ENCODE measurements at places on chromosomes 16 and 17.

DNA sequence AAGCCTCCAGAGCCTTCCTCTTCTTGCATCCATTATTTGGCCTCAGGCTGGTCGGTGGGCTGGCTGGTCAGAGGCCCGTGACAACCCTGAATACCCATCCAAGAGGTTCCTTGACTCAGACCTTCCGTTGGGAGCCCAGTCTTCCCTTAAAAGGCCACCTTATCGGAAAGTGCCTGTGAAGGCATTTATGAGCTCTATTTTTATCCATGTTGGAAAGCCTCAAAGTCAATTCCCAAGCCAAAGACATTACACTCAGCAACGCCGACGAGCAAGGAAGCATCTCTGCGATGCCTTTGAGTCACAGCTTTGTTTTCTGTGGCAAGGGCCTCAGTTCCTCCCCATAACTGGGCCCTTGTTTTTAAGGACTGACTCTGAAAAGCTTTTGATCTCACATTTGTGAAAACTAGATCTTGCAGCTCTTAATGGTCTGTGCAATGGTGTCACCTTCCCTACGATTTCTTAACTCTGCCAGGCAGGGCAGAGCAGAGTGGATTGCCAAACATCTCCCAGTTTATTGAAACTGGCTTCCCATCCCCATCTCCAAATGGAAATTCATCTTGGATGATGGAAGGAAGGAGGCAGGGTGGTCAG, 13.3 kb upstream of the SPOP start:
- DNase-seq: no peak

GRCh38 chr17:76046064-76046463, 19.0 kb upstream of the EVPL start:
- DNase-seq: no peak

DNA sequence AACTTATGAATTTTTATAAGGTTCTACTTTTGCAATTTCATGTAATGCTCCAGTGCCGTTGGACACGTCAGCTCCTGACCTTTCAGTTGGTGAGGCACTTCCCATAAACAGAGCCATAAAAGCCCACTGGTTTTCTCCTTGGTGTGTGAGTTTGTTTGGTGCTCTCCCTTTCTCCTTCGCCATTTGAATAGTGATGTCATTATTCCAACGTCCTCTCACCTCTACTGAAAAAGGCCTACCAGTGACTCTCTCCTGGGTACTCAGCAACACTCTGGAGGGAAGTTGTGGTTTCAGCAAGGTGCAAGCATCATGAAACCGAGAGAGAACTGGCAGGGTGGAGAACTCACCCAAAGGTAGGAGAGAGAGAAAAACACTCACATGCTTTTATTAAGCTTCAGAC, 29.6 kb upstream of the HNF1B start:
- DNase-seq: no peak

DNA sequence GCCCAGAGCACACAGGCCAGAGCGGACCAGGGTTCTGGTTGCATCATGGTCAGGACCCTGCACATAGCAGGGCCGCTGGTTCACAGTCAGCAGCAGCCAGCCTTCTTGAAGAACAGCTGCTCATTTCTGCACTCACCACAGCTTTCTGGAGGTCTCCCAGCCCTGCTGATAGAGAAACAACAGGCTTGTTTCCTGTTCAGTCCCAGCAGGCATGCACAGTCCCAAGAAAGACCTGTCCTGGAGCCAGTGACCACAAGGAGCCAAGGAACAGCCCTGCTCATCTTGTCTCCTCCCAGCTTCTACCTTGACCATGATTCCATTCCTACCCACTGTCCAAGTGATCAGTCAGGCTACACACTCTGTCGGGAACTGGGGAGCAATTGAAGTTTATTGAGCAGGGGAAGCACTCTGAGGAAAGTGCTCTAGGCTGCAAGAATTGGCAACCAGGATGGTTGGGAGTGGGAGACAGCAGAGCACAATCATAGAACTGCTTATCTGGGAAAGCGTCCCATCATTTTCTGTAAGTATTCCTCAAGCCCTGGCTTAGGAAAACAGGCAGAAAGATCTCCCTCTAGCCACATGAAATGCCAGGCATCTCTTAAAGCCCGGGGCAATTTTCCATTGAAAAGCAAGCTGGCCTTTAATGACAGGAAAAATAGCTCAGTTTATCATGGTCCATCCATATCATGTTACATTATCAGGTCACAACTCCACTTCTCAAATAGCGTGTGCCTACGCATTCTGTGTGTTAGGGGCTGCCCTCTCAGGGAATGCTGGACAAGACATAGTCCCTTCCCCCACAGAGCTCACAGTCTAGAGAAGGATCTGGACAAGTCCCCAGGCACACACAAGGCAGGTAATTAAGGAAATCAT, 155.4 kb upstream of the FOXF1 start:
- DNase-seq: no peak

DNA sequence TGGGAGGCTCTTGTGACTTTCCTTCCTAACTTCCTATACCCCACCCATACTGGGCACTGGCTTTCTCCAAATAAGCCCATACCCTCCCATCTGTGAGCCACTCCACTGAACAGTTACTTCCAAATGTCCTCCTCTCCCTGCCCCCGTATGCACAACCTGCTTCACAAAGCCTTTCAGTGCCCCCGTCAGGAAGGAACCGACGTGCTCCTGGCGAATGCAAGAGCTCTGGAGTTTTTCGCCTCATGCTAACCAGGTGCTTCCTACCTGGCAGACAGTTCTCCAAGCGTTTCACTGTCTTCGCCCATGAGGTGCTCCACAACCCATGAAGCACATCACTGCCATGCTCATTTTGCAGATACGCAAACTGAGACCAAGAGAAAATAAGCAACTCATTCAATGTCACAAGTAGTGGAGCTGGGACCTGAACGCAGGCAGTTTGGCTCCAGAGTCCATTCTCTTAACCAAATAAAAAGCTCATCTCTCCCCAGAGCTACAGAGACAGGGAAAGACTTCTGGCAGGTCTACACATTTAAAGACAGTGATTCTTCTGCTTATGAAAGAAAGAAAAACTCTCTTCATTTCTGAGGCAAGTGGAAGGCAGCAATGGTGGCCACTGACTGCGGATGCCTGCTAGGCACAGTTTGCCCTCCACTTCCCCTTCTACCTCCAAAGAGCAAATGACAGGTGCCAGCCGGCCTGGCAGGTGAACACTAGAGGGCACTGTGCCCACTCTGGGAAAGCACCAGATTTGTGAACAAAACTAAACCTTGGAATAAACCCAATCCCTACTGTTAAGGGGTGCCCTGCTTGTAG, 23.8 kb downstream of the SPHK1 start:
- DNase-seq: peak; percentile 77

DNA sequence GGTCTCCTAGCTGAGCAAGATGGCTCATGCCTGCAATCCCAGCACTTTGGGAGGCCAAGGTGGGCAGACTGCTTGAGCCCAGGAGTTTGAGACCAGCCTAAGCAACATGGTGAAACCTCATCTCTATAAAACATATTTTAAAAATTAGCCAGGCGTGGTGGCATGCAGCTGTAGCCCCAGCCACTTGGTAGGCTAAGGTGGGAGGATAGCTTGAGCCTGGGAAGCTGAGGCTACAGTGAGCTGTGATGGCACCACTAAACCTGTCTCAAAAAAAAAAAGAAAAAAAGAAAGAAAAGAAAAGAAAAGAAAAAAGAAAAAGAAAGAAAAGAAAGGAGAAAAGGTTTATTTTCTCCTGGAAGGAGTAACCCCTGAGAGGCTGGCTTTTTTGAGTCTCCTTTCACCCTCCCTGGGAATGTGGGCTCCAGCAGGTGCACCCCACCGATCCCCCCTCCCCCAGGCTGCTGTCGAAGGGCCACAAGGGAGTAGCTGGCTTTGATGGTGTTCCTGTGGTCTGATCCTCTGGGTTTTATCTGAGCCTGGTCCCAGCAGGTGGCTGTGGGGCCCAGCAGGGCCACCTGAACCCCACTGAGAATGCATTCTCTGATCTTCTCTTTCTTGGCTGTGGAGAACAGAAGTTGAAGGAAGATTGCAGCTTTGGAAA, 29.9 kb upstream of the TNRC6C start:
- no peak for DNase-seq

GRCh38 chr16:67560827-67561342, 1.4 kb upstream of the CTCF start:
- no peak for DNase-seq

DNA sequence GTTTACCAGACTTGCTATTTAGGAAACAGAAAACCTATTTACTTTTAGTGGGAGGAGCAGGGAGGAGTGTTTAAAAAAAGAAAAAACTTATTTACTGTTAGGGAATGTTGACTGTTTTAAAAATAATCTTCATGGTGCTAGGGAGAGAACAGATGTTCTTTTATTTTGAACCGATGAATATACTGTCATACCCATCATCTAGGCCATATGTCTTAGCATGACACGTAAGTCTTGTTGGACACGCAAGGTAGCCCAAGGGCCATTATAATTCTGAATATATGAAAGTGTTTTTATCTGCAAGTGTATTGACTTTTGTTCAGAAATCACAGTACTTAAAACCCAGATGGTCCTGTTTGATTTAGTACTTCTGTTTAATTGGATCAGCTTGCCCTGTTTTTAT, 11.6 kb downstream of the WIPF2 start:
- no peak for DNase-seq

- DNase-seq: peak; percentile 41
Measured at GRCh38 chr17:73267648-73268537, 6.2 kb upstream of the CPSF4L start.
